ENCODE measurements at places on chromosomes 7 and 10.

- DNase-seq = no peak
Measured at GRCh38 chr7:20958572-20958971, 171.9 kb upstream of the SP8 start.

DNA sequence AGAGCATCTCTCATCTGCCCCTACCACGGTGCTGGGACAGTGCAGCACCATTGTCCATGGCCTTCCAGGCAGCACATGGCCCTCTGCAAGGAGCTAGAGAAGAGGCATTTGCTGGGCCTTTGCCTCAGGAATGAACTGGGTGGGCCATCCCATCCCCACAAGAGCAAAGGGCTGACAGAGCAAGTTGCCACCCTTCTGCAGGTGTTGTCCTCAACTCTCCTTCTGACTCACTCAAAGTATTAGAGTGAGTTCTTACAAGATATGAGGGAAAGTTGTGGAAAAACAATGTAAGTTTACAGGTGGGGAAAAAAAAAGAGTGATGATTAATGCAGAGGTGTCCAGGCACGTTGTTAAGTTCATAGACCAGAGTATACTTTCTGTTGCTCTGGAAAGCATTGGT lies 261.2 kb downstream of the SKIDA1 start:
- DNase-seq = no peak

DNA sequence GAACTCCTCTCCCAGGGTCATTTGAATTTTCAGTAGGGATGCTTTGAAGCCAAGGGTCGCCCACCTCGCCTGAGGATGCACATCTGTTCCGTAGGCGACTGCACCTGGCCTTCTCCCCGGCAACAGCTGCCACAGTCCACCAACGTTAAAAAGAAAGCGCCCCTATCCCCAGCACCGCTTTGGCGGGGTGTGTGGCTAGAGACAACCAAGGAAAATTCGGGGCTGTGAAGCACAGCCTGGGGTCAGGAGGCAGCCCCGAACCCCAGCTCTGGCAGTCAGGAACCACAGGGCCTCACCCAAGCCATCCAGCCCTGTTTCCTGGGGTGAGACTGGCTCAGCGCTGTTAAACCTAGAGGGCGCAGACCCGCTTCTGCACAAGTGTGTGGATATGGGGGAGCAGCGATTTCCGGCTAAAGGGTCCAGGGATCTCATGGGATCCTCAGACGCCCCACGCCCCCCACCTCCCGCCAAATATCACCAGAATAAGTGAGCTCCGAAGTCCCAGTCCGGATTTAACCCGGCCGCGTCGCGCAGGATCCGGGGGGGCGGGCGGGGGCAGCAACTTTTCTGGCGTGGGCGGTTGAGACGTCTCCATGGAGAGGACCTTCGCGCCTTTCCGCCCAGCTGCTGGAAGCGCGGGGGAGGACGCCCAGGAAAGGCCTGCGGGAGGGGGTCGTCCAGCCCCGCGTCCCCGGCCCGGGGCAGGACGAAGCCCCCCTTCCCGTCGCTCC lies 822 bp downstream of the ZC3HAV1L start:
- DNase-seq = no peak

DNA sequence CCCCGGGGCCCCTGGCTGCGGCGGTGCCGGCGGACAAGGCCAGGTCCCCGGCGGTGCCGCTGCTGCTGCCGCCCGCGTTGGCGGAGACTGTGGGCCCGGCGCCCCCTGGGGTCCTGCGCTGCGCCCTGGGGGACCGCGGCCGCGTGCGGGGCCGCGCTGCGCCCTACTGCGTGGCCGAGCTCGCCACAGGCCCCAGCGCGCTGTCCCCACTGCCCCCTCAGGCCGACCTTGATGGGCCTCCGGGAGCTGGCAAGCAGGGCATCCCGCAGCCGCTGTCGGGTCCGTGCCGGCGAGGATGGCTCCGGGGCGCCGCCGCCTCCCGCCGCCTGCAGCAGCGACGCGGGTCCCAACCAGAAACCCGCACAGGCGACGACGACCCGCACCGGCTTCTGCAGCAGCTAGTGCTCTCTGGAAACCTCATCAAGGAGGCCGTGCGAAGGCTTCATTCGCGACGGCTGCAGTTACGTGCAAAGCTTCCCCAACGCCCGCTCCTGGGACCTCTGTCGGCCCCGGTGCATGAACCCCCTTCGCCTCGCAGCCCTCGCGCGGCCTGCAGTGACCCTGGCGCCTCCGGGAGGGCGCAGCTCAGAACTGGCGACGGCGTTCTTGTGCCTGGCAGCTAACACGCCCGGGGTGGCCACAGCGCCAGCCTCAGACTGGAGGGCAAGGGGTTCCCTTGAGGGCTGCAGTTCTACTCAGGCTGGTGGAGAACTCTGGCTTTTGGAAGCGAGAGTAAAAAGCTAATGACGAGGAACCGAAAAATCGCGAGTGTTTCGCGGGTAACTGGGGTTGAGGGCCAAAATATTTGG lies 804 bp downstream of the FRAT1 start:
- peak; percentile 37 for DNase-seq

GRCh38 chr7:96589038-96589437 lies 120.6 kb downstream of the SEM1 start:
- no peak for DNase-seq

DNA sequence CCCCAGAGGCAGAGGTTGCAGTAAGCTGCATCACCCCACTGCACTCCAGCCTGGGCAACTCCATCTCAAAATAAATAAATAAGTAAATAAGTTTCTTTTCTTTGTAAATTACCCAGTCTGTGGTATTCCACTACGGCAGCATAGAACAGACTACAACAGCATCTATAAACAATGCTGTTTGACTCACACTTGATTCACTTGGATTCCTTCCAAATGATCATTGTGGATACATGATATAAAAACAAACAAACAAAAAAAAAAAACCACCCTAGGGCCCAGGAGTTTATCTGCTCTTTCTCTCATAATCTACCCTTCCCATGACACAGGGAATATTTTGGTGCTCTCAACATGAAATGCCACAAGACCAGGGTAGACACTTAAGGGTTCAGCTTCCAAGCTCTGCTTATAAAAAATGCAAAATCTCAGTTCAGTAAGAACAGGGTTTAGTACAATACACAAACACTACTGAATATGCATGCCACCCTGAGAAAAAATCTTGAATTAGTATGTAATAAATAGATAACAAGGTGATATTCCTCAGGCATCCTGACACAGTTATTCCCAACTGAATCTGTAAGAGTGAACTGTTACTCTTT lies 200.9 kb downstream of the FAM107B start:
- DNase-seq = no peak

- DNase-seq = no peak
Measured at GRCh38 chr7:132402751-132403245, 173.5 kb downstream of the PLXNA4 start.

DNA sequence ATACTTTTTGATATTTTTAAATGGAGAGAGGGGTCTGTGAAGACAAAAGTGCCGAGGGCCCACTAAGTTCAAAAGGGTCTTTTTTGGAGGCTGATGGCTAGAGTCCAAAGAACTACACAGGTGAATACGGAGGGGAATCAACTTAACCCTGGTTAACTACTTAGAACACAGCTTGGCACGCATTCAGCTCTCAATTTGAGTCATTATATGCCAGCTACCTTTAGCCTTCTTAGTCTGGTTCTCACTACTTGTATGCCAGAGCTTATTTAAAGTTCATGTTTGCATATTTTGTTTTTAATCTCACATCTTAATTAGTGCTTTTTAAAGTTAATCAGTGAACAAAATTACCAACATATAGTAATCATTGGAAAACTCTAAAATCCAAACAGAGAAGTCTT lies 80.8 kb downstream of the VWDE start:
- no peak for DNase-seq

Measured in nucleus accumbens (tissue), 56 donors.